Cortex of kidney (tissue), 1 donor: ENCODE measurements at places on chromosomes 7 and 10.

DNA sequence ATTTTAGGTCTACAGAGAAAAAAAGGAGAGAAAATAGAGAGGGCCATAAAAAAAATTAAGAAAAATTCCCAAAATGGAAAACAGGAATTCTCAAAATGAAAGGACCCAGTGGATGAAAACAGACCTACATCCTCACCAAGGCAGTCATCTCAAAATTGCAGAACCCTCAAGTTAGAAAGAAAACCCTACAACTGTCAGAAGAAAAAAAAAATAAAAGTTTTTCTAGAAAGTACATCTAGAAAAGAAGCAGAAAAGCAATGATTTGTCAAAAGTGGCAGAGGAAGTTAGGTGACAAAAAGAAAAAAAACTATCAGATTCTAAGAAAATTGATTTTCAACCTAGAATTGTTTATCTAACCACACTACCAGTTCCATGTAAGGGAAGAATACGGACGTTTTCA lies 167.6 kb upstream of the LRGUK start:
- DNase-seq, result no peak

DNA sequence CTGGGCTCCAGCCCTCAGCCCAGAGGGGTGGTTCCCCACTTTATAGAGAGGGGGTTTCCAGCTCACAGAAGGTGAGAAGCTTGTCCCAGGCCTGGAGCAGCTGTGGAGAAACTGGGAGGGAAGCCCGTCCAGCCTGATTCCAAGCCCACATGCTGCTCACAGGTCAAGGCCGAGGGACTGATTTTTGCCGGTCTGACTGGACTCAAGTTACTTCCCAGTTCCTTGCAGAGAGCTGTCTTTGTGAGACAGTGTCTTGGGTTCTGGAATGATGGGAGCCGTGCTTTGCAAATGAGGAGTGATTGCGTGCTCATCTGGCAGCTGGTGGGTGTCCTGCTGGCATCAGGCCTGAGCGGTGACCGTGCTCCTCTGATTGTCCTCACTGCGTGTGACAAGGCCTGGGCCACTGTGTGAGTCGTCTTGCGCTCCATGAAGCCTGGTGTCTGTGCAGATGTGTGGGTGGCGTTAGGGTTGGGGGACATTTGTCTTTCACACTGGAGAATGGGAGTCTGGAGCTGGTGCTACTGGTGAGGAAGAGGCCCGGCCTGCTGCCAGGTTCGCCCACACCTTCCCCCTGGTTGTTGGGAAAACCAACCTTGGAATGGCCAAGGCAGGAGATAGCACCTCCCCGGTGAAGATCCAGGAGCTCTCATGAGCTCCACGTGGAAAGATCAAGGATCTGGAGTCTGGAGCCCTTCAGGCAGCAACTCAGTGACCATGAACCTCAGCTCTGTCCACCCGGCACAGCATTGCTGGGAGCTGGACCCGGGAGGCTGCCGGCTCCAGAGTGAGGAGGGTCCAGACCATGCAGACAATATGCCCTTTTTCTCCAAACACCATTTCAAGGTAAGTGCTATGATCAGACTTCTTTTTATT lies 129.6 kb downstream of the SMURF1 start:
- no peak for DNase-seq

GRCh38 chr7:151062399-151063211 lies 3.2 kb downstream of the SLC4A2 start:
- peak; percentile 36 for DNase-seq

DNA sequence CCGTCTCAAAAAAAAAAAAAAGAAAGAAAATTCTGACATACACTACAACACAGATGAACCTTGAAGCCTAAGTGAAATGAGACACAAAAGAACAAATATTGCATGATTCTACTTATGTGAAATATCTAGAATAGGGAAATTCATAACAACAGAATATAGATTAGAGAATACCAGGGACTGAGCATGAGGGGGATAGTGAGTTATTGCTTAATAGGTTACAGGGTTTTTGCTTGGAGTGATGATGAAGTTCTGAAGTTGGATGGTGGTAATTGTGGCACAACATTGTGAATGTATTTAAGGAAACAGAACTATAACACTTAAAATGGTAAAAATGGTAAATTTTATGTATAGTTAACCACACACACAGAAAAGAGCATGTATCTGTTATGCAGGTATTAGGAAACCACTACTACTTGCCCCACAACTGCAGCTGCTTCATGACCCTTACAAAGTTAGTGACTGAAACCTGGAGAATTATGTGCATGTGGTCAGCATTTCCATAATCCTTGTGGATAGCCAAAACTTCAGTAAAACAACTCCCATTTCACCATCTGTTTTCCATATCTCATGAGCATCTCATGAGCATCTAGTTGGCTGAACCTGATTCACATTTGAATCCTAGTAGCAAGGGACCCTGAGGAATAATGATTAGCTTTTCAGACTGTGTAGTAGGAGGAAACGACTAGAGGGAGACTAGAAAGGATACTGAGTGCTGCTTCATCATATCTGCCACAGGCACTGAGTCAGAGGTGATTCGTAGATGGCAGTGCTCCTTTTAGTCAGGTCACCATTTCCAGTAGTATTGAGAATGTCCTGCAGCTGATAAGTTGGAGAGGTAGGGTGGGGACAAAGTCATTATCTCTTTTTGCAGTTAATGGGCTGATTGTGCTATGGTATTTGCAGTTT lies 26.3 kb downstream of the SAMD8 start:
- DNase-seq, result no peak

- DNase-seq, result no peak
Measured at GRCh38 chr10:7411671-7412128, 866 bp upstream of the SFMBT2 start.

GRCh38 chr10:31939797-31940708 lies 11.4 kb upstream of the ARHGAP12 start:
- no peak for DNase-seq

GRCh38 chr10:20622531-20623211 lies 274.4 kb downstream of the NEBL start:
- no peak for DNase-seq

GRCh38 chr7:141156407-141156806 lies 82.5 kb downstream of the TMEM178B start:
- no peak for DNase-seq

DNA sequence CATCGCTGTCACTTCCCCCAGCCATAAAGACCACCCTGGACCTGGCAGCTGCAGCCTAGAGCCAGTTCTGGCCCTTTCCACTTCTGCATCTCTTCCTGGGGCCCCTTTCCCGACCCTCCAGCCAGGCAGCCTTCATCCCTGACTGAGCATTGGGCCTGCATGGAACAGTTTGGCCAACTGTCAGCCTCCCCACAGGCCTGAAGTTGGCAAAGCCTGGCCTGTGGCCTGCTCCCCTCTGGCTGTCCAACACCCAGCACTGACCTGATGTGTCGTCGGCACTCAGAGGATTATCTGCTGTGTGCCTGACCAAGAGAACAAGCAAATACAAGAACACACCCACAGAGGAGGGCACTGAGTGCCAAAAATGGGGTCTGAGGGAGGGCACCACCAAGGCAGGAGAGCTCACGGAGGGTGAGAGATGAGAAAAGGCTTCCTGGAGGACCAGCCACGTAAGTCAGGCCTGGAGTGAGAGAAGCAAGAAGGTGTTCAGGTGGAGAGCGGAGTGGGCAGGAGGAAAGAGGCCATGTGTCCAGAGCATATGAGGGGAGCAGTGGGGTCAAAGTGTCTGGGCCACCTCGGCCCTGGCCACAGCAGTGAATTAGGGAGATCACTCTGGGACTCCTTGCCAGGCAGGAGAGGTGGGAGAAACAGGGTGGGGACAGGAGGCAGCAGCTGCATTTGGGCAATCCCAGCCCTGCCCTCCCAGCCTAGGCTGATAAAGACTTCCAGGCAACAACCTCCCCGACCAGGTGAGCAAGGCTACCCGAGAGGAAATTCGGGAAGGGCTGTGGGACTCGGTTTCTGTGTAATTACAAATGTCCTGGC lies 4.5 kb downstream of the GPRIN2 start:
- DNase-seq, result no peak

DNA sequence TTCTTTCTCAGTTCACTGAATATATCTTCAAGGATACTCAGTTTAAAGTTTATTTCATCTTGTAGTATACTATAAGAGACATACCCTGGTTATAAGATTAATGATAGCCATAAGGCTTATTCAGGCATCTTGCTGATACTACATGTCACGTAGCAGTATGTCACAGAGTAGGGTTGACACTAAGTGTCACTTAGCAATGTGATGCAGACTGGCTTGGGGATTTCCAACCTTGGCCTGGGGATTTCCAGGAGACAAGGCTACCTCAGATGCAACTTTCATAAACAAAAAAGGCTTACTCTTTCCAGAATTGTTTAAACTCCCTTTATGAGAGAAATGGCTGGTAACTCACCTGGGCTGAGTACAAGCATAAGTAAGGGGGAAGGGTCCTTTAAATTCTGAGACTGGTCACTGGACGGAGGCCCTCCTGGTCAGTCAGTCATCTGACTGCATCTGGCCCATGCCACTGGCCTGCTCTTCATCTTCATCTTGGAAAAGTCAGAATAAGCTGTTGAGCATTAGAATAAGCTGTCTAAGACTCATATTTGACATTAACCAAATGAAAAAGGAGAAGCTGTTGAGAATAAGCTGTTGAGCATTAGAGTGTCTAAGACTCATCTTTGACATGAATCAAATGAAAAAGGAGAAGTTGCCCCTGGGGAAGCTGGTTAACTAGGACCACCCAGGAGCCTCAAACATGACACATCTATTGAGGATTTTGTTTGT lies 9.5 kb downstream of the SLC13A1 start:
- DNase-seq, result no peak

GRCh38 chr7:94276795-94277194 lies 117.9 kb upstream of the COL1A2 start:
- DNase-seq, result no peak

- DNase-seq, result no peak
Measured at GRCh38 chr10:123165445-123166072, 11.4 kb downstream of the BUB3 start.

- no peak for DNase-seq
Measured at GRCh38 chr10:7090529-7090928, 320.3 kb downstream of the SFMBT2 start.

- no peak for DNase-seq
Measured at GRCh38 chr7:123645516-123645915, 10.2 kb upstream of the LMOD2 start.

DNA sequence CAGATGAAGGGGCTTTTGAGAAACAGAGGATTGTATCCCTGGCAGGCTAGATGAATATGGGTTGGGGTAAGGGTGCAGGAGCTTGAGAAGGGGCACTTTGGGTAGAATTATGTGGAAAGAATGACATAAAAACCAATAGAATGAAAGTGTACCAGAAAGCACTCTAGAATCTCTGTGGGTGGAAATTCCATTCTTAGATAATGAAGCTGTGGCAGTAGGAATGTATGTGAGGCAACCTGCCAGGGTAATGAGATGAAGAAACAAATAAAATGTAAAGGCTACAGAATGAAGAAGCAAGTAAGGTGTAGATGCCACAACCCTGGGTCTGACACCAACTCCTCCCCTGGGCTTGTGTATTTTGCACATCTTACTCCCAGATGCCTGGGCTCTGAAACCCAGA lies 16.8 kb downstream of the NOBOX start:
- DNase-seq, result no peak

GRCh38 chr10:97882142-97883091 lies 32.8 kb downstream of the GOLGA7B start:
- DNase-seq, result no peak

DNA sequence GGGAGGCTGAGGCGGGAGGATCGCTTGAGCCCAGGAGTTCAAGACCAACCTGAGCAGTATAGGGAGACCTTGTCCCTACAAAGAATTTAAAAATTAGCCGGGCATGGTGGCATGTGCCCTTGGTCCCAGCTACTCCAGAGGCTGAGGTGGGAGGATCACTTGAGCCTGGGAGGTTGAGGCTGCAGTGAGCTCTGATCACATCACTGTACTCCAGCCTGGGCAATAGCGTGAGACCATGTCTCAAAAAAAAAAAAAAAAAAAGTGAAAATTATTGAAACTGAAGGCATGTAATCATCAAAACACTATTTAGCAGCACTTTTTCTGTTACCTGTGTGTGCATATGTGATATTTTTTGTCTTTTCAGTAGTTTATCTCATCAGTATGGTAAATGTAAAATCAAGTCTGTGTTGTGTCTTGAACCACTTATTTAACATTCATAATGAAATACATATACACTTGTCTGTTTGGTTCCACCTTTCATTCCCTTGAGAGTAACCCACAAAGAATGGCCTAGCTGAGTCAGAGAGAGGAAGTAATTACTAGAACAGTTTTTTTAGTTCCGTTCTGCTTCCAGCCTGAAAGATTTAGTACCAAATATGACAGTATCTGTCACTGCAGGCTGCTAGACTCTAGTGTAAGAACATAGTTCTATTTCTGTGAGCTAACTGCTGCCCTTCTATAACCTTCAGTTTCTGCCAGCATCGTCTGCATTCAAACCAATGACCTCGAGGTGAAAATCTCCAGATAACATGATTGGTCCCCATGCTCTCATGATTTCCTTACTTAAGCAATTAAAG lies 68.6 kb downstream of the MMRN2 start:
- DNase-seq, result no peak

GRCh38 chr7:97430006-97430405 lies 301.9 kb upstream of the TAC1 start:
- no peak for DNase-seq

DNA sequence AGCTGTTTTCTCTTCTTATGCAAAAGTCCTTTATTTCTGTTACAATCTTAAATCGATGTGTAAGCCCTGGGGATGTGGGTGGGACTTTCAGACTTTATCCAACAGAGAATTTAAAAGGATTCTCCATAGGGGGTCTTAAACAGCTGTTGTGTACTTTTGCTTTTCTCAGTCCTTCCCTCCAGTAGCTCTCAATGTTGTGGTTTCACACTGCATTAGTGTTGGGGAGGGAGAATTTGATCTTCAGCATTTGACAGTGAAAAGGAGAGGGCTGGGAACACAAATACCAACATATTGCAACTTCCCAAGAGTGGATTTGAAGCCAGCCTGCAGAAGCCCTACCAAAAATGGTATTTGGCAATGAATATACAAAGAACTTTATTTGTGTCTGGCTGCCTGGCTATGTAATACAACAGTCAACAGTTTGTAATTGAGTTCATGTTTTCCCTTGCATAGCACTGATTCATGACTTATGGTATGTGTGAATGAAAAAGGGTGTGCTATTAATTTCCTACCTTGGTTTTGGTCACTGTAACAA lies 80.1 kb upstream of the CAPZA2 start:
- no peak for DNase-seq

DNA sequence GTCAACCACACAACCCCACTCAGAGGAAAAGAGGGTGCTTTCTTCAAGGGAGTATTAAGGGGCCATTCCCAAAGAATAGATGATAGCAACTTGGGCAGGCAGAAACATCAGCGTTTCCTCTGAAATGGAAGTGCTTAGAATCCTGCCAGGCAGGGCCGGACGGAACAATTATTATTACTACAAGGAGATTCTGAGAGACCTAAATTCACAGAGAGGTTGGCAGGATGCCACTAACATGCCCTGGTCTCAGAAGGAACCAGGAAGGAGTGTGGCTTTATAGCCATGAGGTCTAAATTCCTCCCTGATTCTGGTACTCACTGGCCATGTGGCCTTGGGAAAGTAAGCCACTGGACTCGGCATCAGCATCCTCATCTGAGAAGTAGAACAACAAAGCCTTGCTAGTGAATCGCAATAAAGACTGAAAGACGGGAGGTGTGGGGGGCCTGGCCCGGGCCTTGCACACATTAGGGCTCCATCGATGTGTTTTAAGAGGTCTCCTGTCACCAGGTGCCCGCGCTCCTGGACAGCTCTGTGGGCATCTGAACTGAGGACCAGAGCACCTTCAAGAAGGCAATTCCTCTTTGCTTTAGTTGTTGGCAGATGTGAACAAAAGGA lies 131.5 kb downstream of the OAT start:
- no peak for DNase-seq
